ENCODE measurements at places on chromosomes 2 and 18.
A peak's percentile ranks its signal among the peaks of the same experiment; 100 is the strongest.

- DNase-seq, result no peak
Measured at GRCh38 chr18:26546875-26547645, 1.3 kb downstream of the KCTD1 start.

GRCh38 chr2:65198737-65199136 is 28.9 kb upstream of the ACTR2 start:
- no peak for DNase-seq

DNA sequence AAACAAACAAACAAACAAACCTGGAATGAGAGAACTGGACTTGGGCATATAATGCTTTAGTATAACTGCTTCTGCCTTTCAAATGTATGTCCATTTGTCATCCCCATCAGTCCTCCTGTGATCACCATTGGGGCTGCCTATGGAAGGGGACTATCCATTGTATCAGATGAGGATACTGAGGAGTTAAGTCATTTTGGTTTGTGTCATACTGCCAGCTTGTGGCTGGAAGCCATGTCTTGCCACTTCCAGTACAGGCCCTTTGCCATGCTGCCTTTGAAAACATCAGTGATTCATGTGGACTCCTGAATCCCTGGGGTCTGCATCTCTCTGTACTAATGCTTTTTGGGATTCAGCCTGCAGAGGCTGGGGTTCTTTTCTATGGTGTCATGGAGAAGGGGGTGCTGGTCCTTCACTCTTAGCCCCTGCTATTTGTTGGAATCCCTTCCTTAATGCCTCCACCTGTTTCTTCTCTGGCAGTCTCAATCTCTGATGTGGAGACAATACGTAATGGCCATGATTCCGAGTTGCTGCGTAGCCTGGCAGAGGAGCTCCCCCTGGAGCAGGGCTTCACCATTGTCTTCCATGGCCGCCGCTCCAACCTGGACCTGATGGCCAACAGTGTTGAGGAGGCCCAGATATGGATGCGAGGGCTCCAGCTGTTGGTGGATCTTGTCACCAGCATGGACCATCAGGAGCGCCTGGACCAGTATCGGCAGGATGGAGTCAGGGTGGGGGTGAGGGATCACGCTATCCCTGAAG is 10.6 kb downstream of the PLCD4 start:
- no peak for DNase-seq

DNA sequence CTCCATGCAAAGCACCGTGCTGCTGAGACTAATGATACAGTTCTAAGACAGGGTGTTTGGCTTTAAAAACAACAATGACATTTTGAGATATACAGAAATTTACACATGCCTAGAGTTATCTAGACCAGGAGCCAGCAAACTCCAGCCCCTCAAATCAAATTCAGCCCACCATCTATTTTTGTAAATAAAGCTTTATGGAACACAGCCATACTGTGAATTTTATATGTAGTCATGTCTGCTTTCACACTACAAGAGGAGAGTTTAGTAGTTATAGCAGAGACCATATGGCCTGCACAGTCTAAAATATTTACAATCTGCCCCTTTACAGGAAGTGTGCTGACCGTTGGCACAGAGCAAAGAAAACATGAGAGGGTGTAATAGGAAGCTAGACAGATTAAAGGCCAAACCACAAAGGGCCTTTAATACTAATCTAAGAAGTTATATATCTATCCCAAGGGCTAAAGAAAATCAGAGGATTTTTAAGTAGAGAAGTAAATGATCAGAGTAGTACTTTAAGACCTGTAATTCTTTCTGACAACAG is 39.4 kb downstream of the NBAS start:
- DNase-seq, result no peak

- DNase-seq, result no peak
Measured at GRCh38 chr2:241073166-241074064, 28.7 kb downstream of the MTERF4 start.

DNA sequence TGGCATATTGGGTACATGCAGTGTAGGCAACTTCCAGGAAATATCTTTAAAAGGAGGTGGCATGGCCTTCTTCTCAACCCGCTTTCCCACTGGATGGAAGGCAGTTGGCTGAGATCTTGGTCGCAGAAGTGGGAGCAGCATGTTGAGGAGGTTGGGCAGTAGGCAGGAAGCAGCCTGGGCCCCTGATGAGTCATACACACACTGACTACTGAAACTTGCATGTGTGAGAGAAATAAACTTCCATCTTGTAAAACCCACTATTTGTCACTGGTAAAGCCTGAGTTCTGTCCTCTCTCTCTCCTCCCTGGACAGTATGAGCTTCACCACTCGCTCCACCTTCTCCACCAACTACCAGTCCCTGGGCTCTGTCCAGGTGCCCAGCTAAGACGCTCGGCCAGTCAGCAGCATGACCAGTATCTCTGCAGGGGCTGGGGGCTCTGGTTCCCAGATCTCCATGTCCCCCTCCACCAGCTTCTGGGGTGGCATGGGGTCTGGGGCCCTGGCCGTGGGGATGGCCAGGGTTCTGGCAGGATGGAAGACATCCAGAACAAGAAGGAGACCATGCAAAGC is 233.8 kb upstream of the SPRED2 start:
- DNase-seq, result no peak

- no peak for DNase-seq
Measured at GRCh38 chr2:182128821-182129707, 143.4 kb downstream of the PPP1R1C start.

DNA sequence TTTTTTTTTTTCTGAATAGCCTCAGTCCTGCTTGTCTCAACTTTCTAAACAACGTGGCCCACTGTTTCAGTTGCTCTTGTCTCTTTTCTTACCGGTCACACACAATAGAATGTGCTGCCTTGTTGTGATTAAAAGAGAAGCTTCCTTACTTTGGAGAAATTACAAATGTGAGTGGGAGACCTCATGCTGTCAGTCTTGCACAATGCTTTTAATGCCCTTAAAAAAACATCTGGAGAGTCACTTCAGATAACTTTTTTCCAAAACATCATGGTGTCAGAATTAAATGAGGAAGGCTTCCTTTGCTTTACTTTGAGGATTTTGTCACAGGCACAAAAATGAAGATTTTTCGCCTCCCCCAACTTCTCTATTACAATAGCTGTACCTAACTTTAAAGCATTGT is 37.7 kb downstream of the LHCGR start:
- DNase-seq, result no peak

DNA sequence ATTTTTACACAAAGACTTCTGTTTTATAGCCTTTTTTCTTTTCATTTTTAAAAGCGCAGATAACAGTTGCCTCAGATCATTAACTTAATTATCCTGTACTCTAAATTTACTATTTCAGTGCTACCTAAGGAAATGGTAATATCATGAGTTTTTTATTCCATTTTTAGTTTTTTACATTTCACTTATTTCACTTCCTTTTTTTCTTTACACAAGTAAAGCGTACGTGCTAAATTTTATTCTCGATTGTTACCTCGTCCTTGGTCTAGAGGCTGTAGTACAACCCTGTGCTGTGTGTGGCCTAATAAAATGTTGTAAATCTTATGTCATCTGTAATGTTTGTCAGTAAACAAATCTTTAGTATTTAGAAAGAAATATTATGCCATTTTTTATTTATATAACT is 49.2 kb downstream of the CRIM1 start:
- DNase-seq, result no peak

- no peak for DNase-seq
Measured at GRCh38 chr18:23701017-23701416, 11.8 kb downstream of the LAMA3 start.

DNA sequence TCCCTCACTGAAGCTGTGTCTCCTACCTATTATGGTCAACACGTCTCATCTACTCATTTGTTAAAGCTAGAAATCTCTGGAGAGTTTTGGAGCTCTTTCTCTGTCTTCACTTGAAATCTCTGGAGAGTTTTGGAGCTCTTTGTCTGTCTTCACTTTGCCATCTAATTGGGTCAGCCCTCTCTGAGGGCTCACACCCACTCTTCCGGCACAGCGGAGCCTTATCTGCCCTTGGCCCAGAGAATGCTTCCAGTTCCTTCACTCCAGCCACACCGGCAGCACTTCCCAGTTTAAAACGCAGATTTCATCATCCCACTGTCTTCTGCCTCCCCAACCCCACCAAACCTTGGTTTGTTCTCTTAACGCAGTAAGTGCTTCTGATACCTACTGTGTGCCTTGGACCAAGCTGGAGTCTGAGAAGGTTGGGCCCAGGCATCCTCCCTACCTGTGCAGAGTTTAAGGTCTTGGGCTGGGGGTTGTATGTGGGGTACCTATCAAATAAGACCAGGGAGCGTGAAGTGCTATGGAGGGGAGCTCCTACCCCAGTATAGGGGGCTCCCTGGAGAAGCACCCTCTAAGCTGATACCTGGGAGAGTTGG is 5.0 kb downstream of the HPCAL1 start:
- DNase-seq, result no peak

GRCh38 chr18:34648269-34648985 is 61.7 kb upstream of the DTNA start:
- DNase-seq, result no peak

GRCh38 chr2:43851011-43851980 is 12.5 kb downstream of the ABCG8 start:
- no peak for DNase-seq

DNA sequence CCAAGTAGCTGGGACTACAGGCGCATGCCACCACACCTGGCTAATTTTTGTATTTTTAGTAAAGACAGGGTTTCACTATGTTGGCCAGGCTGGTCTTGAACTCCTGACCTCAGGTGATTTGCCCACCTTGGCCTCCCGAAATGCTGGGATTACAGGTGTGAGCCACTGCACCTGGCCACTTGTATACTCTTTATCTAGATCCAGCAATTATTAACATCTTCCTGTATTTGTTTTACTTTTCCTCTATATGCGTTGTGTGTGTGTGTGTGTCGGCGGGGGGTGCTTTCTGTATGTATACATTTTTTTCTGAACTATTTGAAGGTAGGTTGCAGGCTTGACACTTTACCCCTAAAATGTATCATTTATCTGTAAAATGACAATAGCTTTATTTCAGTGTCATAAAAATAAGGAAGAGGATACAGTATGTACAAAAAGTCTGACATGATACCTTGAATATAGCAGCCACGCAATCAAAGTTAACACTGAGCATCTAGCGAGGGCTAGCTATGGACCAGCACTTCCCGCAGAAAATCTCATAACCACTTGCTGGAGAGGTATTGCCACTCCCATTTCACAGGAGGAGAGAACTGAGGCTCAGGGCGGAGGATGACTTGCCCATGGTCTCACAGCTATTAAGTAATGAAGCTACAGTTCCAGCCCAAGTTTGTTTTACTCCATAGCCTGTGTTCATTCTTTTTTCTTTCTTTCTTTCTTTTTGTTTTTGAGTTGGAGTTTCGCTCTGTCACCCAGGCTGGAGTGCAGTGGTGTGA is 251.3 kb downstream of the MYCN start:
- no peak for DNase-seq

- no peak for DNase-seq
Measured at GRCh38 chr18:77896586-77897252, 647.1 kb downstream of the GALR1 start.

GRCh38 chr18:42814618-42815017 is 300.9 kb downstream of the RIT2 start:
- DNase-seq, result peak; percentile 6

DNA sequence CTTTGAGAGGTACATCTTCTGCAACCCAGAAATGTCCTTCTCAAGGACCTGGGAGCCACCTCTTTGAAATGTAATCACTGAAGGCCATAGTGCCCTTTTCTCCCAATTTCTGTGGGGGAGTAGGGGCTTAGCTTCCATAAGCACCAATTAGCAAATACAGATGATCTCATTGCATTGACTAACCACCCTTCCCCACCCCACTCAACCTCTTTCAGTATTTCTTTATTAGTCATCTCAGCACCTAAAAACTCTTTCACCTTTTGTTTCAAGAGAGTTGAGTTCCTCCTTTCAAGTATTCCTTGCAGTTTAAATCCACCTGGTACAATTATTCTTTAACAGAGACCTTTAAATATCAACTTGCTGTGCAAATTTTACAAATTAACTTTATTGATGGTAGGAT is 1011.8 kb upstream of the CDH2 start:
- no peak for DNase-seq

GRCh38 chr18:58180738-58181353 is 136.8 kb downstream of the NEDD4L start:
- DNase-seq, result peak; percentile 17

GRCh38 chr2:624096-624495 is 53.1 kb downstream of the TMEM18 start:
- no peak for DNase-seq

DNA sequence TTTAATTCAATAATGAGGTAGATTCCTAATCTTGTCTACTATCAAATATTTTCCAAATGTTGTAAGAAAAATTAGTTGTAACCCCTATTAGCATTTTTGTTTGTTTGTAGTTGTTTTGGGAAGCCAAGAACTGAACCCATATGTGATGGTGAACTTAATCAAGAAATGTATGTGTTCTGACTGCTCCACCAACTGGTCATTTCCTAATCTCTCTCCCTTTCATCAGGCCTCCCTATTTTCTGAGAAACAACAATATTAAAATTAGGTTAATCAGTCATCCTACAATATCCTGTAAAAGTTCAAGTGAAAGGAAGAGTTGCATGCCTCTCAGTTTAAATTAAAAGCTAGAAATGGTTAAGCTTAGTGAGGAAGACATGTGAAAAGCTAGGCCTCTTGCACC is 504.0 kb downstream of the EPHA4 start:
- no peak for DNase-seq

DNA sequence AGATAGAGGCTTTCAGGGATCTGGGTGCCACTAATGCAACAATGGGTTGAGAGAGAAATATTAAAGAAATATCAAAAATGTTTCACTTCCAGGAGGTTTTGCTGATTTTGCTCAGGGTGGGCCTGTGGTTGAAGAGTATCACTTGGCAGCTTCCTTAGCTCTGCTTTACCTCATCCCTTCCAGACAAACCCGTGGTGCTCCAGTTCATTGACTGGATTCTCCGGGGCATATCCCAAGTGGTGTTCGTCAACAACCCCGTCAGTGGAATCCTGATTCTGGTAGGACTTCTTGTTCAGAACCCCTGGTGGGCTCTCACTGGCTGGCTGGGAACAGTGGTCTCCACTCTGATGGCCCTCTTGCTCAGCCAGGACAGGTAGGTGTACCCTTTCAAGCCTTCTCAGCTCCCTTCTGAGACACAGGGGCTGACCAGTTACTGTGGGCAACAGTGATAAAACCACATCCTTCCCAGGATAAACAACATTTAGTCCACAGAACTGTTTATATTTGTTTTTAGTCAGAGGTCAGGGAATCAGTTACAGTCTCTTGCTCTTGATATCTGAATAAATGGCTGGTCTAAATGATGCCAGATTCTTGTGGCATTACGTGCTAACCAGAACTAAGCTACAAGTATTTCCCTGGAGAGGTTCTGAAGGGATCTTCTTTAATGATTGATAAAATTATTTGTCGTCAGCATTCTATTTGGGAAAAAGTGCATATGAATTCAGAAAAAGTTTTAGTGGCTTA is 7.0 kb downstream of the SLC14A1 start:
- no peak for DNase-seq

DNA sequence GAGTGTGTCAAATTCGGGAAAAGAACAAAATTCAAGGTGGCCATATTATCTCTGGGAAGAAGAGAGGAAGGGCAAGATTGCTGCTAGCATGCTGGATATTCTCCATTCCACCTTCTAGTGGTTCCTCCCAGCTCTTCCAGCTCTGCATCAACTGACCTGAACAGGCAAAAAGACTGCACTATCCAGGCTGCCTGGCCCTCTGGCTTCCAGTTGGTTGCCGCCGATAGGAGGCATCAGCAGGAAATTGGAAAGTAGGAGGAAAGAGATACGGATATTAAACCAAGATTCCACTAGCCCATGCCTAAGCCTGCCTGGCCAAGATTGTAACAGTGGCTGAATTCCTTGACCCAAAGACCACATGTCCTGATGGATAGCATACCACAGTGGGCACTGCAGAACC is 1.7 kb upstream of the RTTN start:
- no peak for DNase-seq

GRCh38 chr2:23480957-23481797 is 96.2 kb downstream of the KLHL29 start:
- no peak for DNase-seq

All from SHP77 (cell line).